ENCODE measurements at places on chromosomes 6 and 20.

GRCh38 chr6:132693478-132693877 is 20.4 kb downstream of the VNN1 start:
- no peak for DNase-seq

- no peak for DNase-seq
Measured at GRCh38 chr20:433300-433975, 25.3 kb downstream of the RBCK1 start.

DNA sequence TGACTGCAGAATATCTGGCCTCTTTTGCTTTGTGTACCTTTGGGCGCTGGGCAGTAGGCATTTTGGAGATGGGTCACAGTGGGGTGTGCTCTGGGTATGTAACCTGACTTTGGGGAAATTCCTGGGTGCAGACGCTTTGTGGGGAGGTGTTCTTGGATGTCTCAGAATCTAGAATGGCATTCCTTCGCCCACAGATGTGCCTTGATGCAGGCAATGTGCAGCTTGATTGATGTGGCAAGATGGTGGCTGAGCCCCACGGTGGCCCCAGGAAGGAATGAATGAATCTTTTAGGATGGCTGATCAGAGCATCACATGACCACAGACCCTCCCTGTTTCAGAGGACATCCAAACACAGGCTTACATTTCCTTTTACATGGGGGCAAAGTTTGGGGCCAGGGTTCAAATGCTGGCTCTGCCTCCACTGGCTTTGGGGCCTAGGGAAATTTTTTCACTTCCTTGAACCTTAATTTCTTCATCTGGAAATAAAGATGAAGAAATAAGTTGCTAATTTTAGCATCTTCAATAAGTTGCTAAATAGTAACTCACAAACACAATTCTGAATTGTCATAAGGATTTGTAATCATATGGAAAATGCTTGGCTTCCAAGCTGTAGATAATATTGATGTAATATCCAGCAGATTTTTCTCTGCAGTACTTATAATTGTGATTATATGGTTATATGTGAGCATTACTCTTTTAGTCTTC is 5.6 kb downstream of the PPP1R16B start:
- no peak for DNase-seq

GRCh38 chr20:55893031-55893430 is 112.3 kb downstream of the CBLN4 start:
- DNase-seq = no peak

DNA sequence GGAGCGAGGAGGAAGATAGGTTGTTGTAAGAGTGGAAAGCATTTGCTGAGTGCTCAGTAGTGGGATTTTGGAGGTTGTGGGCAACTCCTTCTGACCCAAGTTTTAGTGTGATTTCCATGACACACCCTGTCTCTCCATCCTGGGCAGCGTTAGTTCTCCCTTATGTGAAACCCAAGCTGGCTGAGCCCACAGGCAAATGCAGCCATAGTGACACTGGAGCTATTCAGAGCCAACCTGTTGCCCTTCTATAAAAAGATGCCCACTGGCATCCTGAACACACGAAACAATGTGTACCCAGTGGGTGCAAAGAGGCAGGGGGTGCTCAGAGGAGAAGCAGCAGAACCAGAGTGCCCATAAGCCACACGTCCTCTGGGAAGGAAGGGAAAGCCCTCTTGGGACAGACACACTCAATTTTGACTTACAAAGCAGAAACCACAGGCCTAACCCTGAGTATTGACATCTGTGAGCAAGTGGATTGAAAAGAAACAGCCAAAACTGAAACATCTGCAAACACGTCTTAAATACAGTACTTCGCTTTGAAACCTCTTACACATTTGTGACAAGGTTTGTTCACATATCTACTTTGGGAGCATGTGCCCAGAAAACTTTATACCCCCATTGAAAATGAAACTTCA is 54.6 kb downstream of the BPIFB1 start:
- DNase-seq = no peak

DNA sequence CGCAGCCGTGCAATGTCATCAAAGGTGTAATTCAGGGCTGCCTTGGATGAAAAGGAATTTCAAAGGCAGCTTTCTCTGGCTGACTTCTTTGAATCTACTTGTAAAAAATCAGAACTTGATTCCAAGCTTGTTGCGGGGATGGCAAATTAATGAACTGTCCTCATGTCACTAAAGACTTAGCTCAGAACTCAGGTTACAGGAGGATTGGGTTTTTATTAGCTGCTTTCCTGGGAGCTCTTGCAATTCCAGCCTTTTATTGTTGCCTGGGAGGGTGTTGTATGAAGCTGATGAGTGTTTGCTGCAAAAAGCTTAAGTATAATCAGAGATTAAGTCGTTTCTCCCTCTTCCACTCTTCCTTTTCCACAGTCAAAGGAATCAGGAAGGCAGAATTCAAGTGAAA is 113.0 kb upstream of the CDH4 start:
- no peak for DNase-seq

GRCh38 chr20:63238514-63239125 is 2.9 kb downstream of the BIRC7 start:
- DNase-seq = no peak

DNA sequence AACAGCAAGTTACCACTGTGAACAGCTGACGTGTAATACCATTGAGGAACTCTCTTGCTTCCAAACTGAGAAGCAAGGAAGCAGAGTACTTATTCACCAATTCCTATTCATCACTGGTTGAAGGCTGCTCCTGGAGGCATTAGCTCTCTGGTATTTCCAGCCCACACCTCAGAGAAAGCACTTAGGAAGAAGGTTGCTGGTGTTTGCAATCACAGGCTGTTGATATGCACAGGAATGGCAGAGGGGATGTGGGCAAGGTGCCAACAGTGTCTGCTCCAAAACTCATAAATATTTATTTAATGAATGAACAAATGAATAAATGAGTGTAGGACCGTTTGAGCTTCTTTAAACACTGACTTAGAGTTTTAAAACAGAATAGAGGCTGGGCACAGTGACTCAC is 6.9 kb upstream of the RRBP1 start:
- DNase-seq = no peak

GRCh38 chr6:40672087-40672486 is 84.9 kb upstream of the LRFN2 start:
- no peak for DNase-seq

- DNase-seq = no peak
Measured at GRCh38 chr6:65113581-65113980, 593.4 kb downstream of the EYS start.

DNA sequence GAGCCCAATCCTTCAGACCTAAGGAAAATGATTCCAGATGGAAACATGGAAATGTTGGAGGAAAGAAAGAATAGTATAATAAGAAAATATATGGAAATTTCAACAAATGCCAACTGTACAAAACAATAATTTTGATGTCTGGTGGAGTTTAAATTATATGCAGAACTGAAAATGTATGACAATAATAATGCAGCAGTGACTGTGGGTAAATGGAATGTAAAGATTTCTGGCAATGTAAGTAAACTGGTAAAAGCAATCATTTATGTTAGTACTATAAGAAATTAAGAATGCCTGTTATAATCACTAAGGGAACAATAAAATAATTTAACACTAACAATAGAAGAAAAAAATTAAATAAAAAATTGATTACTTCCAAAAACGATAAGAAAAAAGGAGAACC is 89.0 kb downstream of the EDN1 start:
- no peak for DNase-seq

DNA sequence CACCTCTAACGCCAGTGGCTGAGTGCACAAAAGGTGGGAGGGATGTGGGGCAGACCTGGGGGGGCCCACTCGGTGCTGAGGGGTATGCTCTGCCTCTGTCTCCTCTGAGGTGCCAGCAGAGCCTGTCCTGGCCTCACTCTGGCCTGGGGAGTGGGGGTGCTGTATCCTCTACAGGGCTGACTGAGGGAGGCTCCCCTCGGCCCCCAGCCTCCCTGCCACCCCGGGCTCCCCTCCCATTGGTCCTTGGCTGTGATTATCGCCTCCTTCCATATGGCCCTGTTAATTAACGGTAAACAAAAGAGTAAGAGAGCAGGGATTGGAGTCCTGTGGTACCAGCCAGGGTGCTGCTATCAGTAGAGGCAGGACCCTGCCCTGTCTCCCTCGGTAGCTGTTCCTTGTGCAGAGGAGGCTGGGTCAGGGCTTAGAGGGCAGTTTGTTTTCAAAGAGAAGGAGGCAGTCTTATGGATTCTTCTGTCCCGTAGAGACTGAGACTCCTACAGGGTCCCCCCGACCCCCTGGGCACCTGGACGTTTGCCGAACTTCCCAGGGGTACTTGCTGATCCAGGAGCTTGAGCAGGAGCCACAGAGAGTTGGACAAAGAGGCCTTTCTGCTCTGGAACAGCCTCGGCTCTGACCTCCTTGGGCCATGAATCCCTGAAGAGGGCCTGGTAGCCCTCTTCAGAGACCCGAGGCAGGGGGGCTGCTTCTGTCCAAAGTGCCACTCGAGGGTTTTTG is 1.8 kb downstream of the MYT1 start:
- no peak for DNase-seq

GRCh38 chr6:3164388-3164787 is 7.0 kb upstream of the TUBB2A start:
- no peak for DNase-seq

- DNase-seq = no peak
Measured at GRCh38 chr6:167956983-167957492, 40.4 kb upstream of the KIF25 start.

DNA sequence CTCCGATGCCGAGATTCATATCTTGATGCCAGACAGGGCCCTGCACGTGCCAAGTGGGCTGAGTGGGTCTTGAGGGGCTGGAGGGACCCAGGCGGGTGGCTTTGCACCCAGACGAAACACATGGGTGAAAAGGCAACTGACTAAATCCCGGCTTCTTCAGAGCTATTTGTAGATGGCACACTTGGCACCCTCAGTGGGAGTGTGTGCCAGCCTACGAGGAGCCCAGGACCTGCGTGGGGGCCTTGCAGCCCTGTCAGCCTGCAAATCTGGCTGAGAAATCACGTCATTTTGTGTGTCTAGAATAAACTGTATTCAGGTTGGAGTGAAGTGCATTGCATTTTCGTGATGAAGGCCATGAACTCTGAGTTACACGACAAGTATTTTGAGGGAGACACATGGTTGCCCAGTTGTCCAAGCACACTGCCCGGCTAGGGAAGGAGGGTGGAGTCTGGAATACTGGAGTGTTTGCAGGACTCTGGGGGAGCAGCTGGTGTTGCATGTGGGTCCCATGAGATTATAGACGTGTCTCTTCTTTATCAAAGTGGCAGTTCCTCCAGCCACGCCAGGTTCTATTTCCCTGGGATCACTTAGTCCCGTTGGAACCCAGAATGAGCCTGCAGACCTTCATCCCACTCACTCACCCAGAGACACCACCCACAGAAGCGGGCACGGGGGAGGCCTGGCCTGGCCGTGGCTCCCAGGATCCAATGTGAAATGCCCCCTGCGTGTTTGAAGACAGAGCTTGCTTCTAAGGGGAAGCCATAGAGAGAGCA is 60.2 kb downstream of the DLL1 start:
- no peak for DNase-seq

DNA sequence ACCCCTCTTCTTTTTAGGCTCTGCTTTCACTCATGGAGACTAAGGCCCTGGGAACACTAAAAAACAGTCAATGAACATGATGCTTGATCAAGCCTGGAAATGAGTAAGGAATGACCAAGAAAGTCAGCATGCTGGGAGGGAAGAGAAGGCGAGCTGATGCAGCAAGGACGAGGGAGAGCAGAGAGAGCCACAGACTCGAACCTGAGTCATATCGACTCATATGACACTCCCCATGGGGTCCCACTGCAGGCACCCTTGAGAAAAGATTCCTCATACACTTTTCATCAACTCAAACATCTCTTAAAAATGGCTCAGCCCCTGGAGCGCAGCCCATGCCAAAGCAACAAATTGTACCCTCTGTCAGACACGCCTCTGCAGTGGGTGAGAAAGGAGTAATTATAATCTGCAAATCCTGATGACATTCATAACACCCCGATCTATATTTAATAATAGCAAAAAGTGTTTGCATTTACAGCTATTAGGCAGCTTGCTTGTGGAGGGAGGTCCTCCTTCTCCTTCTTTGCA is 127.2 kb downstream of the F13A1 start:
- DNase-seq = no peak

DNA sequence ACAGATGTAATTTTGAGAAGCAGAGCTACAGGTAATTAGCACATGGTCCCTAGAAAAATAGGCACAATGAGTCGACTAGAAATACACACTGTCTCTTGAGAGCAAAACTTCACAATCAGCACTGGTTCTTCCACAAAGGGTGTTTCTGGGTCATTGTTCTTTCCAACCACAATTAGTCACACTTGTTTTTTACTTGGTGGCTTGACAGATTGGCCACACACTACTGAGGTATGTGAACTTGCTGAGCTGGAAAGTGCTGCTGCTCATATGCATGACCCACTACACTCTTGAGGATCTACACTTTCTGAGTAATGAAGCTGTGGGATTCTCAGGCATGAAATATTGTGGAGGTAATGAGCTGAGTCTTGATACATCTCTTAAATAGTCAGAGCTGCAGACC is 347.7 kb downstream of the BCKDHB start:
- no peak for DNase-seq

DNA sequence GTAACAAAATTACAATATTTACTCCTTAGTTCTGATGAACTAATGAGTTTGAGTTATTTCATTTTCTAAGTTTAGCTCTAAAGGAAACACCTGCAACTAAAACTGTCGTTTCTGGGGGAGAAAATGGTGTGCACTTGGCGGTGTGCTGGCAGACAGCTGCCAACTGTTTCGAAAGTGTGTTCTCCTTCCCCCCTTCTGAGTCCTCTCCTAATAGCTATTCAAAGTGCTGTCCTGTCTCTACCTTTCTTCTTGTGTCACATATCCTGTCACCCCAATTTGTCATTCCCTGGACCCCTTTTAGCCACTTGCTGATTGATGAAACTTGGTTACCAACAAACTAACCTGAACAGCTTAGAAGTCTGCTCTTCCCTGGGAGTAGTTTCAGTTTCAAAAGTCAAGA is 4.9 kb upstream of the UBE2J1 start:
- DNase-seq = no peak

DNA sequence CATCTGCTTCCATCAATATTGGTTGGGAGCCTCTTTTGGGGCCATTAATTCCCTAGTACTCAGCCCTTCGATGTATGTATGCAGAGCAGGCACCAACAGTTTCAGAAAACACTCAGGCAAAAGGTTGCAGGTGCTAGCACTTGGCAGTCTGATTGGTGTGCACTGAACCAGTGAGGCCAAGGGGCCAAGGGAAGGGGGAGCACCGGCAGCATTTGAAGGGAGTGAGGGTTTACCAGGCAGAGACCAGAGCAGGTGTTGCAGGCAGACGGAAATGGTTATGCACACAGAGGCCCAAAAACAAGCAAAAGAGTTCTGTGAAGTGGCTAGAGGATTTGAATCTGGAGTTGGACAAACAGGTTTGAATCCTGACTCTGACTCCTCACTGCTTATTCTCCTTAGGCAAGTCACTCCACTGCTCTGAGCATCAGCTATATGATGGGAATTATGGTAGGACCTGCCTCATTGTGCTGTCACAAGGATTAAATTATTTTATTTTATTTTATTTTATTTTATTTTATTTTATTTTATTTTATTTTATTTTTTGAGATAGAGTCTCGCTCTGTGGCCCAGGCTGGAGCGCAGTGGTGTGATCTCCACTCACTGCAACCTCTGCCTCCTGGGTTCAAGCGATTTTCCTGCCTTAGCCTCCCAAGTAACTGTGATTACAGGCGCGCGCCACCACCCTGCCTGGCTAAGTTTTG is 58.1 kb upstream of the SHLD1 start:
- DNase-seq = no peak

- no peak for DNase-seq
Measured at GRCh38 chr6:142246960-142247359, 54.8 kb upstream of the ADGRG6 start.

Data from HAP-1 (cell line).